ENCODE measurements at places on chromosomes 16 and 17.

DNA sequence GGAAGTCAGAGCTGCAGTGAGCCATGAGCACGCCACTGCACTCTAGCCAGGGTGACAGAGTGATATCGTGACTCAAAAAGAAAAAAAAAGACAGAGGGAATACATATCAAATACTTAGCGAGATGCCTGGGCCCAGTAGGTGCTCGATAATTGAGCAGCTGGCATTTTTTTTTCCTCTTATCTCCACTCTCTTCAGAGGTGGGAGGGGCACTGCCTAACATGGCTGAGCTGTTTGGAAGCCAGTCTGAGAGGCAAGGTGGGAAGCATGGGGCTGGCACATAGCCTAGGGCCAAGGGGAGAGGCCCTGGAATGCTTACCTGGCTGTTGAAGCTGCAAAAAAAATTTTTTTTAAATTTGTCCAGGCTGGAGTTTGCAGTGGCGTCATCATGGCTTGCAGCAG lies 38.4 kb downstream of the HIC1 start:
- no peak for DNase-seq

DNA sequence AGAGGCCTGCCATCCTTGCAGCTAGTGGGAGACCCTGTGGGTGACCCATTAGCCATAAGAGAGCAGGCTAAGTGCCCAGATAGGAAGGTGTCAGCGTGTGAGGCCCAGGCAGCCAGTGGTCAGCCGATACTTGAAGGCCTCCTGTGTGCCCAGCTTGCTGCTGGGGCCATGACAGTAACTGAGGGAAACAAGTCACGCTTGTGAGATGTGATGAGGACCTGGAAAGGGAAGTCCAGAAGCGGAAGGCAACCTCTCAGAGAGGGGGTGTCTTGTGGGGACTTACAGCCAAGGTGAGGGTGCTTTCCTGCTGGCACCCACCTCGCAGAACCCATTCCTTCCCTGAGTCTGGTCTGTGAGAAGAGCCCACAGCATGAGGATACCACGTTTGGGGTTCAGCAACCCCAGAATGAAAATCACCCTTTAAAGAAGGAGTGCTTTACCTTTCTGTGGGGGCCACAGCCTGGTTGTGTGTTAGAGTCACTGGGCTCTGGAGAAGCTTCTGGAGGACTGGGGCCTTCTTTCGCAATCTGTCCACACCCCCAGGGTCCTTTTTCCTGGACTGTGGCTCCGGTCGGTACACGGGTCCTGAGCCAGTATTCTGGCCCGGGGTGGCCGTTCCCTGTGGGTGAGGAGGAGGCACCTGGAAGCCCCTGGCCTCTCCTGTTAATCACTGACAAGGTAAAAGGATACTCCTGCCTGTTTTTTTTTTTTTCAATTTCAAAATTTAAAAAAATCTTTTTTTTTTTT lies 53.9 kb downstream of the PLCG2 start:
- DNase-seq: no peak

GRCh38 chr16:1144476-1145382 lies 8.2 kb upstream of the CACNA1H start:
- no peak for DNase-seq

GRCh38 chr16:947255-947921 lies 23.4 kb downstream of the LMF1 start:
- no peak for DNase-seq

- DNase-seq: no peak
These were observed 7.0 kb downstream of the MBTPS1 start for GRCh38 chr16:84109598-84110335.

GRCh38 chr16:15858921-15859668 lies 2.3 kb upstream of the MYH11 start:
- DNase-seq: no peak
